ENCODE measurements at places on chromosomes 6 and 20.

- DNase-seq: no peak
These were observed 58.3 kb downstream of the TENT5A start for GRCh38 chr6:81694207-81694606.

- no peak for DNase-seq
These were observed 15.9 kb upstream of the GDAP1L1 start for GRCh38 chr20:44231193-44231592.

DNA sequence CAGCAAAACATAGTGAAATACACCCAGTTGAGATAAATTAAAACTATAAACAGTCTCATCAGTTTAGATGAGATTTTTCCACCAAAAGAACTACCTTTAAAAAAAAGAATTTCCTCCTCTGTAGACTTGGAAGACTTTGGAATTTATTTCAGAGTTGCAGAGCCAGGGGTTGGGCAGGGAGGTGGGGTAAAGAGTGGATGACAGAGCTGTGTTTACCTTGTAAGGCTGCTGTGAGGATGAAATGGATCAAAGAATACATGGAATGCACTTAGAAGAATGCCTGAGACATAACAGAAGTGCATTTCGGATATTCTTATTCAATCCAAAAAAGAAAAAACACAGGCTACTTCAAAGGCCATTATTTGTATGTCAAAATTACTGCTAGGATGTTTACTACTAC, 6.4 kb upstream of the LY86 start:
- no peak for DNase-seq

DNA sequence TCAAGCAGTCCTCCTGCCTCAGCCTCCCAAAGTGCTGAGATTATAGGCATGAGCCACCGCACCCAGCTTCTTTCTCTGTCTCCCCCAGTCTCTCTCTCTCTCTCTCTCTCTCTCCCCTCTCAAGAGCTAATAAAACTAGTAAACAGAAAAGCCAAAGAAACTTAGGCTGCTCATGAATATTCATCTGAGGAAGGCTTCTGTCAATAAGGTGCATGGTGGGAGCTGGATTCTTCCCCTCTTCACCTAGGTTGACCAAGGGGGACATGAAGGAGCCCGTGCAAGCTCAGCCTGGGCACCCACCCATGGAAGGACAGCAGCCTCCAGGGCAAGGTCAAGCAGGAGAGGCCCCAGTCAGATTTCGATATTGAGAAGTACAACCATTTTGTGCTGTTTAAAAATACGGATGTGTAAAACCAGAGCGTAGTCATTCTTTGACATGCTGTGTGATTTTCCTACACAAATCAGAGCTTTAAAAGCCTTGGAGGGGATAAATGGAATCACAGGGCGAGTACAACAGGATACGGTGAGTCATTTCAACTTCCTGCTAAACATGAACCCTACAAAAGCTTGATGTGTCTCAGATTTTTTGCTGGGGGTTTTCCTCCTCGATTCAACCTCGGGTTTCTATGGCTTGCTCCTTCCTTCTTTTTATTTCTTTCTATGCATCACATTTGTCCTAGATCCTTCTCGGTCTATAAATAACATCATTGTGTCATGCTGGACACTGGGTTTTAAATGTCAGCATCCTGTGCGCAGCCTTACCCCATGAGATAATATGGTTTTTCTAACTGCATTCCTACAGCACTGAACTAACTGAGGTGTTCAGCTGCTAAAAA, 368.9 kb upstream of the JARID2 start:
- no peak for DNase-seq

GRCh38 chr6:118709859-118710350, 58.5 kb upstream of the CEP85L start:
- DNase-seq: peak; percentile 57

DNA sequence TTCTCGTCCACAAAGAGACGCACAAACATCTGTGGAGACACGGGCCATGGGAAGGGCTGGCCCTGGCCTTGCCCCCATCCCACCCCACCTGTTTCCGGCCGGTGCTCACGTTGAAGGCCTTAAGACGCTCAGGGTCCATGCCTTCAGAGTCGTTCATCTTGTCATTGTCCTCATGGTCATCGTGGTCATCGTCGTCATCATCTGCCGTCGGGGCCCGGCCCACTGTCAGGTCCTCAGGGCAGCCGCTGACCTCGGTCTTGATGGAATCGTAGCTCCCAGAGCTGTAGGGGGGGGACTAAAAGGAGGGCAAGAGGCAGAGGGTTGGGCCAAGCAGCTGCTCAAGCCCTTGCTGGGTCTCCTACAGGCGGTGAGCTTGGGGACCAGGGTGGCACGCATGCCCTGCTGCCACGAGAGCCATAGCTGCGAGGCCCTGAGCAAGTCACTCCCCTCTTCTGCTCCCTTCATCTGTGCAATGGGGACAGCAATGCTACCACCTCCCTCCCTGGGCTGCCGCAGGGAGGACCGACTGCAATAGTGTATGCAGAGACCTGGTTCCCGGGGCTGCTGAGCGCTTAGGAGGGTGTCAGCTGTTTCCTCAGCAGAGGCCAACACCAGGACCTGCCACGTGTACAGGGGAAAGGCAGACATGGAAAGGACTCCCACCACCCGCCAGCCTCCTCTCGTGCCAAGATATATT, 95.5 kb downstream of the ASXL1 start:
- no peak for DNase-seq

DNA sequence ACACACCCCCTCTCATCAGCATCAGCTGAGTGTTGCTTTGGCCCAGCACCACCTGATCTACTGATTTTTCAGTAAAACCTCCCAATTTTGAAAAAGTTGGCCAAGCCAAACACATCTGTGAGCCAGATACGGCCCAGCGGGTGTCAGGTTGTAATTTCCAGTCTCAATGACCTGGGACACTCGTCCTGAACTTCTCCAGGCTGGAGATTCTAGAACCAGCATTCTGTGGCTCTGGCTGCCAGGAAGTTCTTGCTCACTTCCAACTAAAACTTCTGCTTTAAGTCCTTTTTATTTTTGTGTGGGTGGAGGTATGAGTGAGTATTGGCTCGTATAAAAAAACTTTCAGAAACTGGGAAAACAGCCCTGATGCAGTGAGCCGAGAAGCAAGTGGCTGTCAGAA, 5.1 kb downstream of the KIAA1755 start:
- DNase-seq: no peak

- no peak for DNase-seq
These were observed 7.9 kb upstream of the SLC22A16 start for GRCh38 chr6:110484321-110484720.

- DNase-seq: no peak
These were observed 70.2 kb downstream of the SLC22A3 start for GRCh38 chr6:160418370-160418769.

- DNase-seq: no peak
These were observed 53.2 kb downstream of the GINS1 start for GRCh38 chr20:25460566-25461280.

GRCh38 chr6:107062691-107063090, 34.7 kb downstream of the MTRES1 start:
- DNase-seq: no peak

GRCh38 chr6:157556671-157557430, 175.9 kb downstream of the ZDHHC14 start:
- no peak for DNase-seq

- no peak for DNase-seq
These were observed 24.5 kb downstream of the TSPYL4 start for GRCh38 chr6:116229287-116229913.

DNA sequence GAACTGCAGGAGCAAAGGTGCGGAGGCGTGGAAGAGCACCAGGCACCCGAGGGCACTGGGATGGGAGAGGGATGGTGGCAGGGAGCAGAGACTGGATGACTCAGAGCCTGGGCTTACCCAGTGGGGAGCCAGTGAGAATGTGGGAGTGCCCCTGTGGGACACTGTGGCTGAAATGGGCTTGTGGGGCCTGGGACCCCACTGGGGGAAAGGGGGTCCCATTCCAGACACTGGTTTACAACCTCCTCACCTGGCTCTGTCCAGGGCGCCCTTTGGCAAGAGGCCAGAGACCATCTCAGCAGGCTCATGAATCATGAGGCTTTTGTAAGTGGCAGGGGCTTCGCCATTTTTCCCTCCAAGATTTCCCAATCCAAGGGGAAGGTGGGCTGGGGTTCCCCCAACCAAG, 124.0 kb upstream of the MAFB start:
- no peak for DNase-seq

- DNase-seq: no peak
These were observed 17.4 kb downstream of the KIAA1586 start for GRCh38 chr6:57063847-57064246.

DNA sequence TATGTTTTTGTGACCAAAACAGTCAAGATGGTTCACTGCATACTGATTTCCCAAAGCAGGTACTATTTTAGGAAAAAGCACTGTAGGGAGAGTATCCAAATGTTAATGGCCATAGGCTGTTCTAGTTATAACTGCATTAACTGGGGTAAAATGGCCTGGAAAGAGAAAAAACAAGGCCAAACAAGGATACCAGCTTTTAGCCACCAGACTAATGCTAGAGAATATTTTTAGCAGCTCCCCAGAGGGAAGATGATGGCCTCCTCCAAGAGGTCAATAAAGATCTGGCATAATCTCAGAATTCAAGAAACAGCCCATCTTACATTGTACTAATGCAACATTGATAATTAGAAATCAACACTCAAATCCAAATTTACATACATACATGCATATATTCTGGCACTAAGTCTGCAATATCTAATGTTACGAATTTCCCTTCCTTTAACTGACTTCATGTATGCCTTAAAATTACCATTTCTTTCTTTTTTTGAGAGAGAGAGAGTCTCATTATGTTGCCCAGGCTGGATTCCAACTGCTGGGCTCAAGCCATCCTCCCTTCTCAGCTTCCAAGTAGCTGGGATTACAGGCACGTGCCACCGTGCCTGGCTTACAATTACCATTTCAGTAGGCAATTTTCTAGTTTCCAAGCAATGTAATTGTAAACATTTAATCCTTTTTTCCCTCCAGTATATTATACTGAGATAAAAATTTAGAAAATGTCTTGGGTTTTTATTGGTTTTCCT, 9.3 kb downstream of the COX7A2 start:
- DNase-seq: no peak

- DNase-seq: no peak
These were observed 60.3 kb downstream of the VTA1 start for GRCh38 chr6:142207265-142207877.

DNA sequence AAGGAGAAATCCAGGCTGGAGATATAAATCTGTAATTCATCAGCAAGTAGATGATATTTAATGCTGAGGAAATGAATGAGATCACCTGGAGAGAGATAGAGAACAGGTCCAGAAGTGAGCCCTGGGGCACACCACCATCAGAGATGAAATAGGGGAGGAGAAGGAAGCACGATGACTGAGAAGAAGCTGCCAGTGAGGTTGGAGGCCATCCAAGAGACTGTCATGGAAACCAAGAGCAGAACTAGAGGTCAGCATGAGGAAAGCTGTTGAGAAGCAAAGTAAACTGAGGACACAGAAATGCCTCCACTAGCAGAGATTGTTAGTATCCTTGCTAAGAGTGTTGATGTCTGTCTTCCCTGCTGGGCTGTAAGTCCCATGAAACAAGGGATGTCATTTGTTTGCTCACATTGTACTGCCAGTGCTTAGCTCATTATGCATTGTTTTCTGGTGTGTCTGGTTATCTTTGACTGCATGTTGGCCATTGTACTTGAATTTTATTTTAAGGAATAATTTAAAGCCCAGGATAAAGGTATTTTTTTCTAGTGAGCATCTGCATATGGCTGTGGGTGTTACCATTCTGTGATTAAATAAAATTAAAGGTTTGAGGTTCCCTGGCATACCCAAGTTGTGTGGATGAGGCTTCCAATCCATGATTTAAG, 35.8 kb downstream of the CDH22 start:
- DNase-seq: no peak

DNA sequence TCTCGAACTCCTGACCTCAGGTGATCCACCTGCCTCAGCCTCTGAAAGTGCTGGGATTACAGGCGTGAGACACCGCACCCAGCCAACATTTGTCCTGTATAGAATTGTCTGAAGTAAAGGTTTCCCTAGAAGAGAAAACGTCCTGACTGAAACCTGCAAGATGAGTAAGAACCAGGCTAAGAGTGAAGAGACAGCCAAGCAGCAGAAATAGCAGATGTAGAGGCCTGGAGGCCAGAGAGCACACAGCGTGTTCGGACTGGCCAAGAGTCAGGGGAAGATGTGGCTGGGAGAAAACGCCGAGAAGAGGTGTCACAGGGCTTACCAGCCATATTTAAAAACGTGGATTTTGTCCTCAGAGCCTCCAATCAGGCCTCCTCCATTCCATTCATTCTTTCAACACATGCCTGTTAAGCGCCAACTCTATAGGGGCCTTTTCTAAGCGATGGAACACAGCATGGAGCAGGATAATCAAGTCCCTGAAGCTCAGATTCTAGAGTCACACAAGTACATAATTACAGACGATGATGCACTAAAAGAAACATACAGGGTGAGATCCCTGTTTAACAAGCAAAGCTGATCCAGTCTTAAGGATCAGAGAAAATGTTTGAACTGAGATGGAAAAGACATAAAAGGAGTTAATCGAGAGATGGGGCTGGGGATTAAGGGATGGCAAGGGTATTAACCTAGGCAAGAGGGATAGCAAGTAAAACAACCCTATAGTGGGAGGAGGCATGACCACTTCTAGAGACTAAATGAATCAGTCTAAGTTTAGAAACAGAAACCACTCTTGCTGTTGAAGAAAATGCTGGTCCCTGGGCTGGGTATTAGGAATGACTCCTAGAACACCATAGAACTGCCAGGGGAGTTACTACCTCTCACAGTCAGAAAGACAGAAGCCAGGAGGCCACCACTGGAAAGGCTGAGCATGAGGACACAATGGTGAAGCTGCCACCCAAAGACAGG, 4.8 kb downstream of the ZCCHC3 start:
- DNase-seq: no peak

DNA sequence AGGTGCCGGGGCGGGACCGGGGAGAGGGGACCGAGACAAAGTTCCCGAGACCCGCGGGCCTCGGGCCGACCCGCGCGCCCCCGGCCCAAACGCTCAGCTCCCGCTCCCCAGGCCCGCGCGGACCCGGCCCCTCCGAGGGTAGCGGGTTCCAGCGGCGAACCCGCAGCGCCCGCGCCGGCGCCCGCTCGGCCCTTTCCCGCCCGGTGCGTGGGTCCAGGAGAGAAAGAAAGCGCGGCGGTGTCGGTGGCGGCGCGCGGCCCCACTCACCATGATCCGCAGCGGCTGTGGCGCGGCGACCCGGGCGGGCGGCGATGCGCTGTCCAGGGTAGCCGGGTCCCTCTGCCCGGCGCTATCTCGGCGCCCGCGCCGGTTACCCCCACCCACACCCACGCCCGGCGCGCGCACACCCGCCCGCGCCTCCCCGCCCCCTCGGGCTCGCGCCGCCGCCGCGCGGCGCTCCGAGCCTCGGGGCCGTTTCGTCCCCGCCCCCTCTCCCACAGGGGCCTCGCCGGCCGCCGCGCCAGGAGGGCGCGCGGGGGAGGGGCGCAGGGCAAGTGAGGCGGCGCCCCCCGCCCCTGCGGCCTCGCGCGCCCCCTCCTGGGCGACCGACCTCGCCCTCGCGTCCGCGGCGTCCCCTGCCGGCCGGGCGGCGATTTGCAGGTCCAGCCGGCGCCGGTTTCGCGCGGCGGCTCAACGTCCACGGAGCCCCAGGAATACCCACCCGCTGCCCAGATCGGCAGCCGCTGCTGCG, at the start of gene ELOVL2:
Gene ELOVL2, minus strand, starts transcription at position 345 of the 751 bp plus-strand sequence. Its CDS starts 75 bp downstream, at position 270.
- no peak for DNase-seq
